ENCODE measurements at places on chromosomes 4 and X.
A peak's percentile ranks its signal among the peaks of the same experiment; 100 is the strongest.

DNA sequence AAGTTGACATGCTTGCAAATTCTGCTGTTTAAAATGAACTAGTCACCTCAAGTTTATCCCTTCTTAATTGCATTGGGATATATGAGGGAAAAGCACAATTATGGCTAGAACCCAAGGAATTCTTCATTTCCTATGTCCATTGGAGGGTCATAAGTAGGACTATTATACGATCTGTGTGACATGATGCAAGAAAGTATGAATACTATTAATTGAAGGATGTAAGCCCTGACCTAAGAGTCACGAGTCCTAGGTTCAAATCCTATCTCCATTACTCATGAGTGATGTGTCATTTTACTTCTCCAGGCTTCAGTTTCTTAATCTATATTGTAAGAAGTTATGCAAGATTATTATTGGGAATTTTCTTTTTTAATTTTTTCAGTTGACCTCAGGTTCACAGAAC, 542.9 kb upstream of the GRIA3 start:
- DNase-seq, result no peak

DNA sequence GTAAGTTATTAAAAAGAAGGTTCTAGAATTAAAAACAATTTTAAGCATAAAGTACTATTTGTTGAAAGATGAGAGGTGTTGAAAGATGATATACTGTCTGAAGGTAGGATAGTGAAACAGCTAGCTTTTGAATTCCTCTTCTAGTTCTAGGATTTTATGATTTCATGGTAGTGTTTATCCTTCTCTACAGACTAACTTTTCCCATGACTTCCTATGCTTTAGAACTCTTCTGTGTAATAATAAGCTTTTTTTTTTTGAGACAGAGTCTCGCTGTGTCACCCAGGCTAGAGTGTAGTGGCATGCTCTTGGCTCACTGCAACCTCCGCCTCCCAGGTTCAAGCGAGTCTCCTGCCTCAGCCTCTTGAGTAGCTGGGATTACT, 96.0 kb upstream of the NUDT6 start:
- DNase-seq, result no peak

- no peak for DNase-seq
These were observed 113.7 kb upstream of the ACTRT1 start for GRCh38 chrX:128165884-128166408.

DNA sequence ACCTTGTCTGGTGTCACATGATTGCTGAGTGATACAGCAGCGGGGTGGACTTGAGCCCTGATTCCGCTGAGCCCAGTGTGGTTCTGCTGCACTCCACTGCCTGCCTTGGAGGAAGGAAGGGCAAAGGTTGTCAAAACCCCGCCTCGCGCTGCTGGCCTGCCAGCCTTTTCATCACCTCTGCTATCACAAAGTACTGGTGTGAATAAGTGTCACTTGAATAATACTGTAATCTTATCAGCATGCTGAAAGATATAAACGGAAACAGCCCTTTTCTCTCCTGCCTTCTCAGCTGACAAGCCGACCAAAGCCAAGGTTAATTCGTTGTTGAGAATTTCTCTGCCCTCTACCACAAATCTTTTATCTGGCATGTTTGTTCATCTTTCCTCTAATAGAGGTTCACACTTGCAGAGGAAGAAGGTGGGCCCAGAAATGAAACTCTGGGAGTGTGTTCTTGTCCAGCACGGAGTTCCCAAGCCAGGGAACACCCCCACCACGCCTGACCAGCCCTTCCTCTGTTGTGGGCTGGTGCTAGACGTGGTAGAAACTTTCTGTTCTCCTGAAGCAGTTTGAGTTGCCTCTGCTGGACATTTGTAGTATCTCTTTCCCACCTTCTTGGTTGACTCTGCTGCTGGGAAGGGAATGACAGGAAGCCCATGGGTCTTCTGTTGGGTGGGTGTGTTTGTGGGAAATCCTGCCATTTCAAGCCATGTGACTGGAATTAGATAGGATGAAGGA, 21.5 kb downstream of the FHDC1 start:
- no peak for DNase-seq

DNA sequence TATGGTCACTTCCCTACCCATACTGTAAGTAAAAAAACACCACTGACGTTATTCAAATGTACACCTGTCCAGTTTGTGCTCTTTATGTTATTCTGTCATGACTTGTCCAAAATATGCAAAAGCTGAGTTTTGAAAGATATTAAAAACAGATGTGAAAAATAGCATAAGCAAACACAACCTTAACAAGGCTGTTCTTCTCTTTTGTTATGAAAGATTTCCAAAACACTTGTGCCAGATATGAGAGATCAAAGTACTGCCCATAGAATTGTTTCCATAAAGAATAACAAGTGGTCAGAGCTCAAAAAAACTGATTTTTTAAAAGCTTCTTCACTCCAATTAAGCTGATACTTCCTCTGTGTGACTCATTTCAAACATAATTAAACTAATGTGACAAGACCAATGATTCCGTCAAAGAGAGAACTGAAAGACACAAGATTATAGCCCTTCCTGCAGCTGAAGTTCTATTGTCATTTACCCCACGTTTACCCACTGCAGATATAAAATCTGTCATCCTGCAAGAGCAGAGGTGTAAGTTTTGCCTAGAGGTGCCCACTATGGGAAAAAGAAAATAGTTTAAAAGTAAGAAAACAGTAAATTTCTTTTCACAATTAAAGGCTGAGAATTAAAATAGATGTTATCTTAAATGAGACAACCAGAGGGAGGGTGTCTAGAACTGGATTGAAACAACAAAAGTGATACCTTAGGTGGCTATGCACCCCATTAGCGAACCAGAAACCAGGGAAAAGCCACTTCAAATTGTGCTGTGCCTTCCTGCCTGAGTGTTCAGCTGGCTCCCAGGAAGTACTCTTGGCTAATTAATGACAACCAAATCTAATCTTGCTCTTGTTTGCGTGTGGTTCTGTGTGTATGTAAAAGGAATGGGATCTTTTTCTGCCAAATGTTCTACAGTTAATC, 30.1 kb downstream of the RASSF6 start:
- DNase-seq, result no peak

- peak; percentile 78 for DNase-seq
These were observed 239.4 kb upstream of the STK26 start for GRCh38 chrX:131783555-131784308.

DNA sequence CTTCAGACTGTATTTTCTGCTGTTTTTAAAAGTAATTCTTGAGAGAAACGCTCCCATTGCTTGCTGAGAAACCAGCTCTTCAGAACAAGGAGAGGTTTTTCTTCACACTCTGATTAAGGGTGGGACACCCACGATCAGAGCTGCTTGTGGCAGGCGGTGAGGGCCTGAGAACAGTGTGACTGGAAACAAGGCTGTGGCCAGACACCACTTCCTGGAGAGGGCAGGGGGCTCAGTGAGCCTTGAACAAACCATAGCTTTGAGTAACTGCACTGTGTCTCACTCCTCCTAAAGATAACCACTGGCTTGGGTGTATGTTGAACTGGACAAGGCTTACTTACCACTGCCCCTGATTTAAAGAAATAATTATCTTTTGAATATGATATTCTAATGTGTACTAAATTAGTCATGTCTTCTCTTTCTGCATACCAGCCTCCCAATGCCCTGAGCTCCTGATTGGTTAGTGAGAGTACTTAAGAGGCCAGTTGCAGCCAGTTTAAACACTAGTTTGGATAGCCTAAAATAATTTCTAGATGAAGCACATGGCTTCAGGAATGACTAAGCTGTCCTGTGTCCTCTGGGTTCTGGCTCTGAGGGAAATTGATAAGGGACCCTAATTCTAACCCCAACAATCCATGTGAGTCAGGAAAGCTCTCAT, 3.7 kb upstream of the GPR82 start:
- DNase-seq, result no peak

DNA sequence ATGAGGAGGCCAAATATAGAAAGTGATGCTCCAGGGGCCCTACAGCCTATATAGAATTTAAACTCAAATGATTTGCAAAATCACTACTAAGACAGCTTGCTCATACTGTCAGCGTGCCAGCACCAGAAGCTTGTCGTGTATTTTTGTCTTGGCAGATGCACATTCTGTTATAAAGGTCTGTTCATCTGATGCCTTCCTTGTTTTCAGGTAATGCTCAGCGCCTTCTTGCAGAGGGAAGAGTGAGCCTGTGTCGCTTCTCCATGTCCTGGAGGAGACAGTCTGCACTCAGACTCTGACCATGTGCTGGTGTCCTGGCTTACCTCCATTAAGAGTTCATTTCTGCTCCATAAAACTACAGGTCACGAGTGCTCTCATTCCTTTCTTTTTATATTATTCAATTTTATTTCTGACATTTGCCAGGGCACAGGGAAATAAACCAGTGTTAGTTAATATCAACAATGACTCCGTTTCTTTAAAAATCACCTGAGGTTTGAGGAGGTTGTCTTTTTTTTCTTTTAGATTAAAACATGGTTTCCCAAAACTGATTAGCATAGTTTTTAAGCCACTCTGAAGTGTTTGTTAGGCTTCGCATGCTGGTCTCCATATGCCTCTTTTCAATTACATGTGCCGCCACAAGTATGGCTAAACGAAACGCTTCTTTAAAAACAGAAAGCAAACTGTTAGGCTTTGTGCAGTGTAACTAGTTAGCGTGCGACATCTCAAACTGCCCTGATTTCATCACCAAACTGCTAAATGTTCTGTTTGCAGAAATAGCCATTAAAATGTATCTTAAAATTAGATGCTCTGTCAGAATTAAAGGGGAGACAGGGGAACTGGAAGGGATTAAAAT, 215.2 kb upstream of the GK2 start:
- no peak for DNase-seq

GRCh38 chr4:84110040-84110439, 389.1 kb downstream of the NKX6-1 start:
- no peak for DNase-seq

All from hippocampal formation (tissue), 2 donors.